Stimulated activated CD4-positive, alpha-beta T cell treated with anti-CD3 and anti-CD28 coated beads, Interleukin-1b, Interleukin-23, amount 100 ng/mL, for 48 hours (primary cell): ENCODE measurements at places on chromosomes 7 and 10.

DNA sequence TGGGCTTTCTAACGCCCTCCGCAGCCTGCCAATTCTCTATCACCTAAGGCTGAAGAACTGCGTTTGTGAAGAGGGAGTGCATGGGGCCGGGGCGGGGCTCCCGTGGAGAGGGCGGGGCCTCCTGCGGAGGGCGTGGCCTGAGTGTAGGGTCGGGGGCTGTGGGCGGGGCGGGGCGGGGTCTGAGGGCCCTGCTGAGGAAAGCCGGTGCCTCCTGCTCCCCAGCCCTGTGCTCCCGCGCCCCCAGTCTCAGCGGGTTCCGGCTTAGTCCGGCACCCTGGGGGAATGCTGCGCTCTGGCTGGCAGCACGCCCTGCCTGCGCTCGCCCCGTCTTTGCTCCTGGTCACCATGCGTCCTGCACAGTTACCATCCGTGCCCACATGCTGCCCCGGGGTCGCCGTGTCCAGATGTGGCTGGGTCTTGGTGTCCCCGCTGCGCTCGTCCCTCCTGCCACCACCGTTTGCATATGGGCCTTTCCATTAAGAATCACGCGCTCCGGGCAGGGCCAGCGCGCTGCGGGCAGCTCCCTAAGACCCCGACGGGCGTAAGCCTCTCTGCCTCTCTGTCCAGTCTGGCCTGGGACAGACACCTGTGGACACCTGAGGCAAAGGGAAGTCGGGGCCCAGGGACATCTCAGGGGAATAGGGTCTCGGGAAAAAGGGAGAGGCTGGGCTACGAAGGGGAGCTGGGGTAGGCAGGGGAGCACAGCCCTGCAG is 144.0 kb upstream of the RET start:
- DNase-seq = peak; percentile 43

DNA sequence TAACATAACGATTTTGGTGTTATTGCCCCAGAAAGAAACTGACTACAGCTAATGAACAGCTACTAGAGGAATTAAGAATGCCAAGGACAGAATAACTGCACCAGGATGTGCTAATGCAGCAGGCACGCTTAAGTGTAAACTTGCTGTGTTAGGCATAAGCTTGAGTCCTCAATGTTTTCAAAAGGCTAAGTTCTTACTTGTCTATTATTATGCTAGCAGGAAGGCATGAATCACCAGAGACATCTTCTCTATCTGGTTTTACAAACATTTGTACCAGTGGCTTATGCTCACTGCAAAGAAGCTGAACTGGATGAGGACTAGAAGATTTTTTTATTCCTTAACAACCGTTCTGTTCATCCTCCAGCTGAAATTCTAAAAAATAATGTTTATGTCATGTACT is 1035.3 kb downstream of the NRG3 start:
- no peak for DNase-seq

DNA sequence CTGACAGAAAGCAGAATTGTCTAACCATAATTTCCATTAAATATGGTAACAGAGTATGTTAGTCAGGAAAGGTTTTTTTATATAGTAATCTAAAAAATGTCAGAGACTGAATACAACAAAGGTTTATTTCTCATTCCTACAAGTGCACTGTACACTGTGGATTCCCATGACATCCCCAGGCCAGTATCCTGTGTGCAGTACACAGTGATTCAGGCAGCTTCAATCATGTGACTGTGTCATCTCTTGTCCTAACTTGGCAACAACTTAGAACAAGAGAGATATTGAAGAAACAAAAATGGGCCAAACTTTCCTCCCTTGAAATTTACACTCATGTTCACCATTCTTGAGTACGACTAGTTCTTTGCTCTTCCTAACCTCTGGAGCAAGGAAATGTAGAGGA is 189.8 kb upstream of the SEMA3A start:
- no peak for DNase-seq

GRCh38 chr10:83987216-83987615 is 152.1 kb upstream of the GHITM start:
- no peak for DNase-seq

DNA sequence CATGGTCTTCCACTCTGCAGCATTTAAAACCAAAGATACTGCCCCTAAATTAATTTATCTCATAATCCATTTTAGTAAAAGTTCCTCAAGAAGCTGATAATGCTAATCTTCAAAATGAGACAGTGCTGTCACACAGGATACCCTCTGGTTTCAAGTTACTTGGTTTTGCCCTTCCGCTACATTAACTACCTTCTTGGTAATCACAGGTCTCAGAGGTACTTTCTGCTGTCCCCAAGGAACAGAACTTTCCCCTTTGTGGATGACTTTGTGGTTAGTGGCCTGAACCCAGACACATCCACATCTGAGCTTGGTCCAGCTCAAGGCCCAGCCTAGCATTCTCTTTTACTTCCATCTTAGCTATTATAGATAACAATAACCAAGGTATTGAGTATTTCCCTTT is 88.8 kb upstream of the TMEM26 start:
- DNase-seq = no peak

GRCh38 chr7:63009771-63010170 is 988.9 kb upstream of the ZNF722 start:
- no peak for DNase-seq

- DNase-seq = no peak
Observed at GRCh38 chr7:155586843-155587440, 40.6 kb upstream of the CNPY1 start.

- peak; percentile 26 for DNase-seq
Observed at GRCh38 chr7:3067193-3067592, 23.5 kb upstream of the CARD11 start.

- no peak for DNase-seq
Observed at GRCh38 chr7:28123752-28124151, 56.8 kb downstream of the JAZF1 start.
